Glomerular endothelial cell (primary cell): ENCODE measurements at places on chromosomes 7 and 10. TPM values are rescaled to one million over a fixed set of nuclear protein-coding genes. Genes with fewer than 3 reads are reported as not detected.

The AKR1E2 gene
- 6.9 and 16.3 TPM in 2 replicates for total RNA-seq

The EFCAB10 gene
- total RNA-seq = not detected in 2 replicates

The TMEM229A gene
- not detected in 2 replicates for total RNA-seq

The MYH16 gene
- 0.12 and 1.3 TPM in 2 replicates for total RNA-seq

The AEBP1 gene
- total RNA-seq = 12.1 and 40.8 TPM in 2 replicates

The CPA4 gene
- 20.2 and 27.7 TPM in 2 replicates for total RNA-seq

DNA sequence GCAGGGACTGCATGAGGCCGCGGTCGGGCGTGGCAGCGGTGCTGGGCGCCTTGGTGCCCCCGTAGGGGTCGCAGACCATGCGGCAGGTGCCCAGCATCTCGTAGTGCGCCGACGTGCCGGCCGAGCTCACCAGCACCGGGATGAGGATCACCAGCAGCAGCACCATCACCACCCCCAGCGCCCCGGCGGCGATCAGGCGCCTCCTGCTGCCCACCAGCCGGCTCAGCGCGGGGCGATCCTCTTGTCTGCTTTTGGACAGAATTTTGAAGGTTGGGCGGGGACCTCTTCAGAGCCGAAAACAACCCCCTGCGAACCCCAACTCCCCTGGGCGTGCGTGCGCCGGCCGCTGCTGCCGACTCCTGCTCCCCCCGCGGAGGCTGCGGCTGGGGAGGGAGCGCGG, 779 bp downstream of the C1QL3 start:
- DNase-seq = no peak

- no peak for DNase-seq
These were observed 8.7 kb downstream of the ANKRD1 start for GRCh38 chr10:90912174-90912573.

DNA sequence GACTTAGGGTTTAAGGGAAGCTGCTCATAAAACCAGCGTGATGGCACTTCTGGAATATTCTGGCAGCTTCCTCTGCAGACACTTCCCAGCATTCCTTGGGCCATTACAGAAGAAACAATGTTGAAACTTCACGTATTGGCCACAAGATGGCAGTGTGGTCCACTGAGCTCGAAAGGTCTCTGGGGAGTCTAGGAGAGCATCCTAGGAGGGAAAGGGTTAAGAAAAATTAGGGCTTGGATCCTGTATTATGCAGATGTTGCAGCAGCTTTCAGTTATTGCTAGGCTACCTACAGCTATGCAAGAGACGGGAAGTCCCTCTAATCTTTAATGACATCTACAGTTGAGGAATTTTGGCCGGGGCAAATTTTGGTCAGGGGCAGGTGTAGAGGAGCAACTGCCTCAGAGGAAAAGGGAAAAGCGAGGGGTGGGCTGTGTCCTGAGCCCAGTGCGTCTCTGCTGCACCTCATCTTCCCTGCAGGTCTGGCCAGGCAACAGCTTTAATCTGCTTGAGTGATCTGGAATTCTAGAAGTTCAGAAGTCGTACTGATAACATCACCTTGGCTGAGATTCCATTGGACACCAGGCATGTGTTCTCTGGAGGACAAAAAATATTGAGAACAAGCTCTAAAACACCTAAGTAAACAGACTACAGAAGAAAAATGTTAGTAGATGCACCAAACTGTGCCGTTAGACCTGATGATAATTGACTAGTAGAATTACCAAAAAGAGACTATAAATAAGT, 220.8 kb upstream of the PRSS58 start:
- DNase-seq = no peak

DNA sequence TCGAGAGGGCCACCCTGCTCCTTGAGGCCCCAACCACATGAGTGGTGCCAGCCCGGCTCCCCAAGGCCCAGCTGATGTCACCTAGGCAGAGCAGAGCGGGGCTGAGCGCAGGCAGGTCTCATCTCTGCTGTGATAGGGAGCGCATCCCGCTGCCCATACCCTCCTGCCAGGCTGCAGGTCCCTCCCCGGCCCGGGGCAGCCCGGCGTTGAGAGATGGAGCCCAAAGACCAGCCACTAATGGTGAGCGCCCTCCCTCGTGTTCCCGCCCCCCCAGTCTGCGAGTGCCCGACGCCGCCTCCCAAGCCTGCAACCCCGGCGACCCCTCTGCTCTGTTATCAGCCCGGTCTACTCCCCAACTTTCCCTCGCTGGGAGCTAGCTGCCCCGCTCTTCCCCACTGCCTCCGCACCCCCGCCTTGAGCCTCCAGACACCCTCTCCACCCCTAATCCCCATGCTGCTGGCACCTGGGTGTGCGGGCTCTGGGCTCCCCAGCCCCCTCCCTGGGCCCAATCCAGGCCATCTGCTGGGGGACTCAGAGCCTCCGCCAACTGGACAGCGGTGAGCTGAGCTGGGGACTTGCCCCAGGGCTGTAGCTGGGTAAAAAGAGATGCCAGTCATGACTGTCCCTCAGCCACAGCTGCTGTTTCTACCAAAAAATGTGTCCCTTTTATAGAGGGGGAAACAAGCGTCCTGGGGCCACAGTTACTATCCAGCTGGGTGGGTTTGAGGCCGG, 19.7 kb upstream of the CHST12 start:
- DNase-seq = no peak

DNA sequence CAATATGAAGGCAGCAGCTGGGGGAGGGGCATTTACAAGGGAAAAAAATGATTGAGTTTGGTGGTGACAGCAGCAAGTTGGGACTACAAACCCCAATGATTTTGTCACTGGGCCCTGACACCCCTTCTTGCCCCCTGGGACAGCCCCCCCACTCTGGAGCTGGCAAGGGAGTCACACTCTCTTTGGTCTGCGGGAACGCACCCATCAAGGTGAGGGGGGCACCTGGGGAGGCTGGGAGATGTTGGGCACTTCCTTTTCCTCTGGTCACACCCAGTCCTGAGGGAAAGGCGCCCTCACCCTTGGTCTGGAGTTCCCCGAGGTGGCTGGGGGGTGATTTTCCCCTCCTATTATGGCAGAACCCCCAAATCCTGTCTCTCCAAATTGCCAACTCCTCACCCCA, 24.4 kb downstream of the EPHB4 start:
- no peak for DNase-seq

DNA sequence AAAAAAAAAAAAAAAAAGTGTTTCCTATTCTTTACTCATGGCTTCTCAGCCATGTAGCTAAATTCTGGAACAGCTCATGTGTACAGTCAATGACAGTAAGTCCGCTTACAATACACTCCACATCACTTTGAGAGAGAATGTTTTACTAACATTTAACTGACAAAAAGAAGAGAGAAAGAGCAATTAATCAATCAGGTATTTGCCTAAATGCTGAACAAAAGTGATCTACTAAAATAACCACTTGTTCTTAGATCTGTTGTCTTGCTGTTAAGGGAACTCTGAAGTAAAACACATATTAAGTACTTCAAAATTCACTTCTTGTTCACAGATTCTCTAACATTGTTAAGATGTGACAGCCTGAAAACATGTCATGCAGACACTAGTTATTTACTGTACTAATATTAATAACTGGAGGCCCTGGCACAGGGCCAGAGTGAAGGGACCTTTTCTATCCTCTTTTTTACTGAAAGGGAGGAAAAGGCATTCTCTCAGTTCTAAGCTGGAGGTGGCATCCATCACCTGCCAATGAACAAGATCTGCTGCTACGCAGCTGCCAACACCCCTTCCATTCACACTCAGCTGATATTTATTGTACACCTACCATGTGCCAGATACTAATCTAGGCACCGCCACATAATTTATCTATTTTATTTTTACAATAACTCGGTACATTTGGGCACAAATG, 72.6 kb downstream of the AHR start:
- no peak for DNase-seq

DNA sequence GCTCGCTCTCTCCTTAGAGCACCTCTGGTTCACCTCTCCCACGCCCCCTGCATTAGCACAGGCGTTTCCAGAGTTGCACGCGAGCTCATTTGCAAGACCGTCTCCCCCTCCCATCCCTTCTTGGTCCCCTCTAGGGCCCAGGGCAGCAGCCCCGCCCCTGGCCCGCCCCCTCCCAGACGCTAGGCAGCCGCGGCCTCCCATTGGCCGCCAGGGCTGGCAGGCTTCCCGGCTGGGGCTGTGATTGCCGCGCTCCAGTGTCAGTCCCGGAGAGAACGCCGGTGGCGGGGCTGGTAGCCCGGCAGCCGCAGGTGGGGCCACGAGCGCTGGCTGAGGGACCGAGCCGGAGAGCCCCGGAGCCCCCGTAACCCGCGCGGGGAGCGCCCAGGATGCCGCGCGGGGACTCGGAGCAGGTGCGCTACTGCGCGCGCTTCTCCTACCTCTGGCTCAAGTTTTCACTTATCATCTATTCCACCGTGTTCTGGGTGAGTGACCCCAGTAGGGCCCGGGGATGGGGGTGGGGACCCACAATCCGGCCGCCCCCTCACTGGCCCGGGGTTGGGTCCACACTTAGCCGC, at the start of gene TSPAN15:
TSPAN15 (plus strand) TSS at position 257 of the 575 bp plus-strand sequence; CDS start at position 387, 130 bp downstream.
- DNase-seq = no peak

DNA sequence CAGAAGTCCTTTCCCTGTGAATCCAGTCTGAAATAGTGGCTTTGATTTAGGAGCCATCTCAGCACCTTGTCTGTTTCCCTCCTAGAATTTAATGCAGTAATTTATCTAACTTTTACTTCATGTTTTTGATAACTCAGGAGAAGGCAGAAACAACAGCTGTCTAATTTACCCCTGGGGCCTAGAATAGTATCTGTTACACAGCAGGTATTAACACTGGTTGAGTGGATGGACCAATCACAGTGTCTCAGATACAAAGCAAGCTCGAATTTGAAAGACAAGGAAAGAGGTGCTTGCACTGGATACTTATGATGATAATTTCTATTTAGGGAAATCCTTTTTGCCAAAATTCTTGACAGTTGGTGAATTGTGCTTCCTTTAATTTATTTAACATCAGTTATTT, 23.4 kb downstream of the CHRM2 start:
- DNase-seq = no peak

GRCh38 chr7:55595511-55595910, 23.2 kb upstream of the VOPP1 start:
- no peak for DNase-seq

DNA sequence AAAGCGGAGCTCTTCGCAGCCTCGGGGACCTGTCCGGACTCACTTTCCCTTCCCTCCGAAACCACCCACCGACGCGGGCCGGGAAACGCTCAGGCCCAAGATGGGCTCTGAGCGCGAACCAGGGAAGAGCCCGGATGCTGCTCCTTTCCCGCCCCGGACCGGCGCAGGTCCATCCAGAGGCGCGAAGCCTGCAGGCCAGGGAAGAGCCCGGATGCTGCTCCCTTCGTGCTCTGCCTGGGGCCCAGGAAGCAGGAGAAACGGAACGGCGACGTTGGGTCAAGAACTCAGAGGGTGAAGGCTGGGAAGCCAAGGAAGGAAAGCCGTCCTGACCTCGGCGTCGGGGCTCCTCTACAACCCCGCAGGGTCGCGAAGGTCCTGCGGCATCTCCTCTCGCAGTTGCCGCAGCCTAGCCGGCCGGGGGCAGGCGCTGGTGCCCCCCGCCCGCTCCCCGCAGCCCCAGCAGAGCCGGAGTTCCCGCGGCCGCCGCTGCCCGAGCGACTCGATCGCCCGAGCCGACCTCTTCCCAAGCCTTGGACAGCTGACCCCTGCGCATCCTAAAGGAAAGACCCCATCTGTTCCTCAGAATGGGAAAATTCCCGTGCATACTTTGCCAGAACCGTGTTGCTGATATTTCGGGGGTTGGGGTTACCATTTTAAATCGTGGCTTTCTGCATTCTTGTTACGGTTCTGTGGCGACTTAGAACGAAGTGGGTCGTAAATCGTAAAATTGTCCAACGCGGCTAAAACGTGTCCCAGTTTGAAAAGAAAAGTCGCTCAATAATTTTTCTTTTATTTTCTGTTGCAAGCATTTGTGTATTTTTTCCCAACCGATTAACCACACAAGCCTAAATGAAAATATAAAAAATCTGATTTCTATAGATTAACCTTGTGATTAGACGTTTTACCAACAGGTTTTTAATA, 7.5 kb downstream of the HOXA1 start:
- DNase-seq = no peak

DNA sequence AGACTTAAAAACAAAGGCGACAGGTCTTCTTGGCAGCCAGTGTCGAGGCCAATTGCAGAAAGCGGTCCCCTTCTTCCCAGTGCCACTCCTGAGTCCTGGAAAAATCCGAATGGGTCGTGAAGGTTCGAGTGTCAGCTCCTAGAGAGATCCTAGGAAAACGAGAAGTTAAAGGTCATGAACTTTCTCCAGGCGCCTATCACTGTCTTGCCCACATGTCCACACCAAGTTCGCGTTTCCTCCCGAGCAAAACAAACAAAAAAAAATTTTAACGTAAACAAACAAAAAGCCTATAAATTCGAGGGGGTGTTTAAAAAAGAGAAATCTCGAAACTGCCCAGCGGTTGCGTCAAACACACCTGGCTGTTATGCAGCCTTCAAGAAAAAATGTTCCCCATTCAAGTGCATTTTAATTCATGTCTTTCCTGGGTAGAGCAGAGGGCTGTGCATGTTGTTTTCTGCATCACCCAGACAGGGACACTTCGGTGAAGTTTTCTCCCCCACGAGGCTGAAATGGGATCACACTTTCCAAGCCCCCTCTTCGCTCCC, 1.5 kb downstream of the ARHGAP21 start:
- DNase-seq = no peak

DNA sequence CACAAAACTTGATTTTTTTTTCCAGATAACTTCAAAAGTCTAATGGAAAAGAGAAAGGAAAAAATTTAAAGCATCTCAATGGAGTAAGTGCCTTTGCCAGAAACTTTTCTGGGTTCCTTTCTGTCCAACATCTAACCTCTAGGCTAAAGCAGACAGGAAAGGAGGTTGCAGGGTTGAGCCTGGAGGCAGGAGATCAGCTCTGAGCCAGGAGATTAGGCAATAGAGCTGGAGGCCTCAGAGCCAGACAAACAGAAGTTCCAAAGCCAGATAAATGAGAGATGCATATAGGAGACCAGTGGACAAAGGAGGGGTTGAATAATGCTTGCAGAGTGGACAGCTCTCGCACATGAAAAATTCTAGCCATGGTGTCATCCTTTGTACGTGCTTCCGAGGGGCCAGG, 42.9 kb downstream of the CHN2 start:
- DNase-seq = no peak

DNA sequence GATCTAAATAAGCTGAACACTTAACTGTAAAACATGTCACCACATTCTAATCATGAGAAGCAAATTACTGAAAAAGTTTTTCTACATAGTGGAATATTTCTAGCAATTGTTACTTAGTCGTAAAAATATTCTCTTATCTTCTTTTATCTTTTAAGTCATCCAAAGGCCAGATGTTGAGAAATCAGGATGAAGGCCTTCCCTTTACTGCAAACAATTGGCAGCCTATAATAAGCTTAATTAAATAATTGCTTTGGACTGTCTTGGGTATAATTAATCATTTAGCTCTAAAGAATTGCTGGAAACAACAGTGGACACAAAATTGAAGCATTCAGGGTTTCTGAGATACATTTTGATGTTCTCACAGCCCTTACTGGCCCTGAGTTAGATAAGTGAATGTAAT, 226.5 kb downstream of the FANK1 start:
- no peak for DNase-seq

DNA sequence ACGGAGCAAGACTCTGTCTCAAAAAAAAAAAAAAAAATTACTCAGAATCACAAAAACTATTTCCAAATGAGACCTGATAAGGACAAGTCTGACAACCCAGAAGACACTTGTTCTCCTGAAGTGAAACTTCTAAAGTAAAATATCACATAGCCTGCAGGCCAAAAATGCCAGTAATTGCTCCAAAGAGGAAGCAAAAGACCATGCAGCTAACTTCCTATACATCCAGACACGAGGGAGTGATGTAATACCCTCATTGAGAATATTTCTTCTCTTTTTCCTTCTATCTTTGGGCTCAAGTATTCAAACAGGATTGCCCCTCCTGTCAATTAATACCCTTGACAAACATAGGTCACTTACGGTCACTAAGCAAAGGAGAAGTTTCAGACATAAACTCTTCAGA, 31.2 kb downstream of the ARMH3 start:
- no peak for DNase-seq
